ENCODE measurements at places on chromosomes 5 and 9.

DNA sequence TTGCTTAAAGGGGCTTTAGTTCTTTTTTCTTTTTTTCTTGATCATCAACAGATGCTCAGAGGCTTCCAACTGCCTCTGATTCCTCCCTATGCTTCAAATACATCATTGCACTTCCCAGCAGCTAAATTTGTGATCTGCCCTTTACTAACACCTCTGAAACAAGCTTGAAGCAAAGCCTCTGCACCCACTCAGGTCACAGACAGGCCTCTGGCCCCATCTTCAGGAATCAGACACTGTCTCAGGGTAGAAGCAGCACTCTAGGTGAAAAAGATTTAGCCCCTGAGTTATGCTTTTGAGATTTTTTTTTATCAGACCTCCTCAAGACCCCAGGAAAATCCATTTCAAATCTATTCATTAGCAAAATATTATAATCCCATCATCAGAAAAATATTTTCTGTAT lies 91.5 kb downstream of the MAMDC2 start:
- no peak for DNase-seq

- DNase-seq, result no peak
Observed at GRCh38 chr5:29143266-29143665, 2050.2 kb upstream of the CDH6 start.

- DNase-seq, result no peak
Observed at GRCh38 chr5:91144491-91145332, 238.4 kb downstream of the ARRDC3 start.

DNA sequence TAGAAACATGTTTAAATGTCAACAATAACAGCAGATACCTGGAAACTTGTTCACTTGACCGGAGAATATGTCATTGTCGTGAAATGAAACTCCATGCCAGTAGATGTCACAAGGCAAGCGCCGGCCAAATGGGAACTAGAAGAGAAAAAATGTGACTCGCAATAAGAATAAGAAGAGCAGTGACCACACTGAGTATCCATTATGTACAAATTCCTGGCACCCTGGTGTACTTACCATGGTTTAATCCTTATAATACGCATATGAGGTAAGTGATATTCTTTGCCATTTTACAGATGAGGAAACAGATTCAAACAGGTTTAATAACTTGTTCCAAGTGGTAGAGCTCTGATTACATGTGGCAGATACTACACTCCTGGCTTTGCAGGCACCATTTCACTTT lies 53.9 kb downstream of the TTLL11 start:
- no peak for DNase-seq

DNA sequence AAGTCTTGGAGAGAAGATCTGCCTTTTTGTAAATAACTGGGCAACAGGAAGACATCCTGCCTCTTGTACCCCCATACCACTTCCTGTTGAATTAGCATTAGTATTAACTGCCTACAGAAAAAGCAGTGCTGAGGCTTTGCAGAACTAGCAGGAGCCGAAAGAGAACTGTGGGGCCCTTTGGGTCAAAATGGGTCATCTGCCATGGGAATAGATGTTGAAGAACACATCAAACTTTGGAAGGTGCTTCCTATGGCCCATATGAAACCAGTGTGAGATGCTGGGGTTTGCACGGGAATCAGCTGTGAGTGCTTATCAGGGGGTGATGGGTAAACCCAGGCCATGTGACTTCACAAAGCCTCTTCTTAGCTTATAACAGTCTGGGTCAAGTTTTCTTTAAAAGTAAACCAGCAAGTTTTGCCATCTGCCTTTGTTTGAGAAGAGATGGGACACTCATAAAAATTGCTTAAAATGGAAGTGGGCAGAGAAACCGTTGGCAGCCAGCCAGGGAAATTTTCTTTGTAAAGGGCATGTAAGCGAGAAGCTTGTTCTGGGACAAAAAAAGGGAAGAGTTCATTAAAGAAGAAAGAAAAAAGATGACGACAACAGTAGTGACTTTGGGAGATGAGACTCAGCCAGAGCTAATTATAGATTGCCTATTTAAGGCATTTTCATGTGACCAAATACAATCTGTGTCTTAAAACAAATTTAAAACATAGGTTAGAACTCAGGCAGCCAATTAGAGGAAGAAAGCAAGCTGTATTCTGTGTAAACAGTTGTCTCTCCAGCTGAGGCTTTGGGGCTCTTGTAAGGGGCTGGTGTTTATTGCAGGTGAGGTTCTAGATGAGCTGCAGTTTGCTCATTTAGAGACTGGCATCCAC lies 4.4 kb downstream of the SLC25A25 start:
- DNase-seq, result peak; percentile 78

DNA sequence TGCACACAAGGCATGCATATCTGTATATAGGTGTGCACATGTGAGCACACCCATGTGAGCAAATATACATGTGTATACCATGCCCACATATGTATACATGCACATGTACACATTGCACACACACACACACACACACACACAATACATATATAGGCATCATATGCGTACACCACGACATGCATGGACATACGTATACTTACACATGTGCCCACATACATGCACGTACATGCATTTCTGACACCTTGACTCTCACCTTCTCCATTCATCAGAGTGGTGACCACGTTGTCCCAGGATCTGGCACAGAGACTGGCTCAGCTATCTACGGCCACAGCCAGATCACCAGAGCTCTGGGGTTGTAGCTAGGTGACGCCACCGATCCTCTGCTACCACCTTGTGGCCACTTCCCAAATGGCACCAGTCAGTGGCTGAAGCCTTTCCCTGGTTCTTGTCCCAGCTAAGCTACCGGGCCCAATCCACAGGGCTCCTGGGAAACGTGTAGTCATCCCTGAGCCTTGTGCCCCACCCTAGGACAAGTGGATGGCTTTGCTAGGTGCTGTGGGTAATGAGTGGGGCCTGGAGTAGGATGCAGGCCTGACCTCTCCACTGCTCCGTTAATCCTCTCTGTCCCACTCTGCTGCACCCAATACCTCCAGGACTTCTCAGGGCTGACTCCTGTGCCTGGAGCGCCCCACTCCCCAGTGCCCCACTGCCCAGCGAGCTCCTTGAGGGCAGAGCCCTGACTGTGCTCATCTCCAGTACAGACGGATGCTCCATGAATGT lies 194.4 kb downstream of the RGS3 start:
- peak; percentile 97 for DNase-seq

DNA sequence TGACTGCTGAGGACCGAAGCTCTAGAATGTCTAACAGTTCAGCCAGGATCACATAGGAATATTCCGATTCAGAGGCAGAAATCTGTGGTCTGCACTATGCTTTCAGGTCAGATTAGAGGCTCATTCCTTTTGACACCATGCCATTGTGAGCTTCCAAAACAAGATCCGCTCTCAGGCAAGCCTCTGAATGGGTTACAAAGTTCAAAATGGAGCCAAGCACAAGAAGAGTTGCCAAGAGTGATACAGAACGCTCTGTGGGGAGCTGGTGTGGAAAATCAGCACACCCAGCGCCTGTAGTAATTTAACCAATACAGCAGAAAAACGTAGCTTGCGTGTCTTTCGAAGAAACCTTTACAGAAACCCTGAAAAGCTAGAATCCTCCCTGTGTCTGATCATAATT lies 33.3 kb upstream of the FAT2 start:
- DNase-seq, result no peak

GRCh38 chr5:65821966-65822365 lies 100.0 kb downstream of the NLN start:
- DNase-seq, result no peak

Data from posterior cingulate gyrus (tissue), 11 donors.